ENCODE measurements at places on chromosomes 16 and 17.

DNA sequence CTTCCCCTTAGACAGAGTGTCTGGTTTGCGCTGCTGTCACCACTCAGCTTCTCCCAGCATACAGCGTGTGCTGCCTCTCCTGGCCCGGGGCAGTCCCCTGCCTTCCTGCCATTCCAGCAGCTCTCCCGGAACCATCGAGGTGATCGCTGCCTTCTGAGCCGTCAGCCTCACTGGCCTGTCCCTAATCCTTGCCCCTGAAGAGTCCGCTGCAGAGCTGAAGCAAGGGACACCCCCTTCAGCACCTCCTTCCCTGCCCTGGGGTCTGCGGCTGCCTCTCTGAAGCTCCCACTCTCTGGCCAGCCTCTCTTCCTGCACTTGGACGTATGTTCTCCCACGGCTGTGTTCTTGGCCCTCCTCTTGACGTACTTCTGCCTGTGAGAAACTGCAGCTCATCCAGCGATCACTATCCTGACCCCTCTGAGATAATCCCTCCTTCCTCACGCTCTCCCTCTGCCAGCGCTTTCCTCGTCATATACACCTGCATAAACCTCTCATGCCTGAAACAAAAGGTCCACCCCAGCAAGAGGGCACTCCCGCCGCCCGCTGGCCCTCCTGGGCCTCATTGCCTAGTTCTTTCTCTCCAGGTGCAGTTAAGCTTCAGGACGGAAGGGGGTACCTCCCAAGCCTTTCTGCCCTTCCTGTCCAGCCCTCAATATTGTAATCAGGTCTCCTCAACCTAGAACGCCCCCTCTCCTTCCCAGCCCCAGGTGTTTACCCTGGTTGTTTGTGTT lies 220.6 kb upstream of the CHMP6 start:
- no peak for DNase-seq

DNA sequence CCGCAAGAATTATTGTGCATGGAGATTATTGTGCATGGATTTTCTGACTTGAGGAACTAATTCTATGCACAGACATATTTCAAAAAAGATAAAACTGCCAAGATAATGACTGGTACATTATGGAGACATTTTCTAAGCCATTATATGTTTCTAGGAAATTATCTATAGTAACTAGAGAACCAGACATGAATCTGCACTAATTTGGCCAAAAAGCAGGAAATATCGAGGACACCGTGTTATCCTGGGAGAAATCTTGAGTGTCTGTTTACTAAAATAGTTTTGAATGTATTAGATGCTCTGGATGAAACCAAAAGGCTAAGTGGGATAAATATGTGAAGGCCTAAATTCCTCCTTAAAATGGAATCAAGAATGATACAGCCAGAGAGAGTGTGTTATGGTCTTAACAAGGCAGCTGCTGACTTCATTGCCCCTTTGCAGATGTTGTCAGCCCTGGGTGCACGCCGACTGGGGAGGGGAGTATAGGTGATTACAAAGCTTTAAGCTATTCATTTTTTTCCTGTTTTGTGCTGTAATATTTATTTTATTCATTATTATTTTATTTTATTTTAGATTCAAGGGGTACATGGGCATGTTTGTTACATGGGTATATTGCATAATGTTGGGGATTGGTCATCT lies 226.7 kb downstream of the UTP18 start:
- DNase-seq: no peak

GRCh38 chr16:54934481-54935265 lies 4.0 kb downstream of the IRX5 start:
- DNase-seq: no peak

DNA sequence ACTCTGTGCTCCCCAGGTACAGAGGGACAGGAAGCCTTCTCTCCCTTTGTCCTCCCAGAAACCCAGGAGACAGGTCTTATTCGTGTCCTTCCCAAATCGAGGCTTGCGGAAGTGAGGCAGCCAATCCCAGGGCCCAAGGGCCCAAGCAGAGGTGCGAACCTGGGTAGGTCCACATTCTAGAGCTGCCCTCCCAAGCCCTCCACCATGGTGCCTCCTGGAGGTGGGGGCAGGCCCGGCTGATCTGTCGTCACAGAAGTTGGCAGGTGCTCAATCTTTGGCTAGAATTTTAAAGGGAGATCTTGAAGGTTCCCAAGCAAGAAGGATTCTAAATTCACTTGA lies 21.5 kb downstream of the MRC2 start:
- DNase-seq: no peak

DNA sequence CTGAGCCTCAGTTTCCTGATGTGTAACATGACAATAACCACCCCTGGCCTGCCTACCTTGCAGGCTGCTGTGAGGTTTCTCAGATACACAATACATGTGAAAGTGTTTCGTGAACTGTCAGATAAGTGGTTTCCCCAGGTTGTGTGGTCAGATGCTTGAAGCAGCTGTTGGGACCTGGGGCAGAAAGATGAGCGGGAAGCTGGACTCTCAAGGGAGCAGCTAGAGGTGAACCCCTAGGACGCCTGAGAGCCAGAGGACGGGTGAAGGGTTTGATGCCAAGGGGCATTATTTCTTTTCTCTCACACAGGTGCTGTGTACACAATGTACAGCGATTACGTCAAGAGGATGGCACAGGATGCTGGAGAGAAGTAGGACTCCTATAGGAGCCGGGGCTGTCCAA lies 2.3 kb downstream of the HIGD1B start:
- DNase-seq: no peak

DNA sequence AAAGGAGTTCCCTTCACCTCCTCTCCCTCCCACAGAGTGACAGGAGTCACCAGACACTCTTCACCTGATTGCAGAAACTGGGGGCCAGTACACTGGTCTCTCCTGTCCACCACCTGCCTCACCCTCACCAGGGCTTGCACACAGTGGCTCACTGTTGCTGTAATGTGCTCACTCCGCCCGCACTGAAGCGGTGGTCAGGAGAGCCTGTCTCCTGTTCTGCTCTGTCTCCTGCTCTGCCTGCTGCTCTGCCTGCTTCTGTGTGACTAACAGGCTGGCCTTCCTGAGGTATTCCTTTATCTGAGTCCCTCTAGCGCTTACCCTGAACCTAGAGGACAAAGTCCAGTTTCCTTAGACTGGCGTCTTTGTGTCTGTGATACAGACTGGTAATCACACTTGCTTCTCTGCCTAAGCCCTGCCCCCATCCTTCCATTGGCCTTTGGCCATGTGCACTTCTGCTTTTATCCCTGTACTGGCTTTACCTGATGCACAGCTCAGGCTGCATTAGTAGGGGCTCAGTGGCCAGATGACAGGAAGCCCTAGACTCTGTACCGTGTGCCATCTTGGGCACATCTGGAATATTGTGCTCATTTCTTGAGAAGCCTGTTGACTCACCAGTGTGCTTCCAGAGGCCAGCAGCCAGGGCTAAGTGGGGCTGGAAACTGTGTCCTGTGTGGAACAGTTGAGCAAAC lies 13.3 kb downstream of the PROCA1 start:
- DNase-seq: no peak

GRCh38 chr16:15498427-15499175 lies 64.2 kb downstream of the BMERB1 start:
- DNase-seq: no peak

GRCh38 chr16:28977703-28978662 lies 3.4 kb downstream of the SPNS1 start:
- no peak for DNase-seq

GRCh38 chr17:75049706-75050105 lies 2.7 kb downstream of the KCTD2 start:
- no peak for DNase-seq

DNA sequence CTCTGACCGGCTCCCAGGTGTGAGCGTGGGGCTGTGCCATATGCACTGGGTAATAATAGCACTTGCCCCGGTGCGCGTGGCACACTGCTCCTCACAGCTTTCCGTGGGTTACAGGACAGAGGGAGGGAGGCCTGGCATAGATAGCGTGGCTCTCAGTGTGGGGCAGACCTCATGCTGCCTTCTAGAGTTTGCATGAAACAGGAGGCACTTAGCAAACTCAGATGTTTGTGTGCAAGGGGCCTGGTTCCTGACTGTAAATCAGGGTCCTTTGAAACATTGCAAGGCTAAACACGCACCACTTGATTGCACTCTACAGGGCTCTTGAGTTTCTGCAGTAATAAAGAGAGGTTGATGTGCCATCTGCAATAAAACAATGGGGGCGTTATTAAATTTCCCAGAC lies 101.7 kb downstream of the RPTOR start:
- DNase-seq: no peak

- DNase-seq: no peak
These were observed 6.6 kb downstream of the PTX4 start for GRCh38 chr16:1481906-1482835.

DNA sequence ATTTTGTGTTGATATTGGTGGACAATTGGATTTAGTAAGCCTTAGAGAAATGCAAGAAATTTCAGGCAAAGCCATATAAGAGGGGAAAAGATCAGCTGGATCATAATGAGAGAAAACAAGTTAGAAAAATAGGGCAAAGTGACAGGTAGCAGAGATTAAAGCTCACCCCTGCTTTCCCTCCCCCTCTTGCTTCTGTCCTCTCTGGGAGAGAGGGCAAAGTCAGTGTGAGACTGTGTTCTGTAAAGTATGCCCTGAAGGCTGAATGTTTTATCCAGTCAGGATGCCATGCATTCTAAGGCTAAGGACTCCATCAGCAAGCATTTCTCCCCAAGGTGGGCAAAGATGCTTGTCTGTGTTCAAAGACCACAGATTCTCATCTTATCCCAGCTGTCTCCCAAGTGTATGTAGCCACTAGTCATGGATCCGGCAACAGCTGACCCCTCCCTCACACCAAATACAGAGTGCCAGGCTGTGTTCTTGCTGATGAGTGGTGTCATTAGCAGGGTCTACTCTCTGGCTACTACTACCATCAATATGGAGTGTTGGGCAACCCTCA lies 136.2 kb upstream of the DNAH9 start:
- DNase-seq: no peak

DNA sequence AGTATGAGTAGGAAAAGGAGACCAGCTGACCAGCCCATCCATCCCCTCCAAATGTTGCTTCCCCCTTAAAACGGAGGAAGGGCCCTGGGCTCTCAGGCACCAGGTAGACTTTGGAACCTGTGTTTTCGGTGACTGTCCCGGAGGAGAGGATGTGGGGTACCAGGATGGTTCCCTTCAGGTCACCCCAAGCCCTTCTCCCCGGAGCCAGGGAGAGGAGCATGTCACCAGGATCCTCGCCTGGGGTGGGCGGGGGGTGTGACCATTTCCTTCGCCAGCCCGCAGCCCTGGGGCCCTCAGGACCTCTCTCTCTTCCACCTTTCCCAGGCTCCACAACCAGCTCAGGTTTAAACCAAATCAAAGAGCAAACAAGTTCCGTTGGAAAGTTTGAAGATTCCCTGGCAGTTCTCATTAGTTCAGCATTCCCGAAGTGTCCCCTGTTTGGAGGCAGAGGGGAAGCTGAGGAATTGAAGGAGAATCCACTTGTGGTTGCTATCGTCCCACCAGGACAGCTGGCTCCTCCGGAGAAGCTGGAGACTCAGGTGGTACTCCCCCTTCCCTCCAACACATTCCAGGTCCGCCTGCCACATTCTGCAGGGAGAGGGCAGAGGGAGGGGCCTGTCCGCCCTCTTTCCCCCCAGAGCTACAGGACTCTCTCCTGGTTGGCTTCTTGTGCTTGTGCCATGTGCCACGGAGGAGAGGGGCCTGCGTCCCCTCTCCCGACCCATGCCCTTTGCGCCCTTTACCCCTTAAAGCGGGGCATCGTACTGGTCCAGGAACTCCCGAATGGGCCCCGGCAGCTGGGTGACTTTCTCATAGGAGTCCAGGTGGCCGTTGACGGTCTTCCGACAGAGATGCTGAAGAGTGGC lies 2.0 kb downstream of the SOCS3 start:
- DNase-seq: no peak

- no peak for DNase-seq
These were observed 655 bp downstream of the ATXN1L start for GRCh38 chr16:71846431-71846830.

- no peak for DNase-seq
These were observed 2.5 kb downstream of the C1QTNF8 start for GRCh38 chr16:1093284-1094123.

DNA sequence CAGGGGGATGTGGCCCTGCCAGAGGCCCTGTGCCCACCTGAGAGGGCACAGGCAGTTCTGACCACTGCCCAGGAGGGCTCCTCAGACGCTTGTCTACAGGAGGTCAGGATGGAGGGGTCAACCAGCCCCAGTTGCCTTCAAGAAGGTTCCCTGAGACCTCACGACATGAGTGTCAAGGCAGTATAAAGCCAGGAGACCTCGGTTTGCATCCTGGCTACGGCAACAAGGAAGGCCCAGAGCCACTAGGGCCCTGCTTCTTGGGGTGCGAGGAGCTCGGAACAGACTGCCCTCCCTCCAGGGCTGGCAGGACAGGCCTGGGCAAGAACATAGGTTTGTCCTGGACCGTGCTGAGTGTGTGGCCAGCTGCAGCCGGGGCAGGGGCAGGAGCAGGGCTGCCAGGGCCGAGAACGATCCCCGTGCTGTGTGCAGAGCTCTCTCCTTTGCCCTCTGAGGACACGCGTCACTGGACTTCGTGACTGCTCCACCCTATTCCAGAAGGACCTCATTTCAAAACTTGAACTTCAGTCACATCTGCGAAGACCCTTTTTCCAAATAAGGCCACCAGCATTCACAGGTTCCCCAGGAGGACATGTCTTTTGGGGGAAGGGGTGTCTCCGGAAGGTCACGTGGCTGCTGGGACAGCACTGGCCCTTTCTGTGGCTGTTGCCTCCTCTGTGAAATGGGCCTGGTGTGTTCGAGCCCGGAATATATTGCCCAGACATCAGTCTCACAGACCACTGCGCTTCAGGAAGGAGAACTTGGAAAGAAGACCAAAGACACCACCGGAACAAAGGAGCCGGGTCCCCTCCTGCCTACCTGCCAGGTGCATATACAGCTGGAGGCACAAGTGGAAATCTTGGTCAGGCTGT lies 27.7 kb downstream of the SLC7A5 start:
- no peak for DNase-seq

- DNase-seq: no peak
These were observed 9.3 kb downstream of the PRSS27 start for GRCh38 chr16:2710711-2711231.

GRCh38 chr17:27157297-27157696 lies 136.6 kb upstream of the WSB1 start:
- DNase-seq: no peak
